ENCODE measurements at places on chromosomes 1 and 21.

GRCh38 chr1:67560580-67561255 is 124.3 kb upstream of the GADD45A start:
- DNase-seq = no peak

GRCh38 chr1:230824919-230825721 is 43.2 kb downstream of the C1orf198 start:
- no peak for DNase-seq

DNA sequence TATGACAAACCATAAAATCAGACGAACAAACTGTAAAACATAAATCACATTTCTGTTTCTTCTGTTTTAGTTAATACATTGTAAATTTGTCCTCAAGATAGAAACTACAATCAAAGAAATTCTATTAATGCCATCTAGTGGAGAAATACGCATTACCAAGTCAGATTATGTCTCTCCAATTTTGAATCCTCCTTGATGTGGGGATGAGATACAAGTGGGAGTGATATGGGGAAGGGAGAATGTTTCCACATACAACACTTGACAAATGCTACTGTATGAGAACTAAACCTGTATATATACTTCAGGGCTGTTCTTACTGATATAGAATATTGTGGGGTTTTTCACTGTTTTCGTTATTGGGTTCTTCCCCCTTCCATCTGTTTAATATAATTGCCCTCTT is 2.6 kb downstream of the HFM1 start:
- no peak for DNase-seq

DNA sequence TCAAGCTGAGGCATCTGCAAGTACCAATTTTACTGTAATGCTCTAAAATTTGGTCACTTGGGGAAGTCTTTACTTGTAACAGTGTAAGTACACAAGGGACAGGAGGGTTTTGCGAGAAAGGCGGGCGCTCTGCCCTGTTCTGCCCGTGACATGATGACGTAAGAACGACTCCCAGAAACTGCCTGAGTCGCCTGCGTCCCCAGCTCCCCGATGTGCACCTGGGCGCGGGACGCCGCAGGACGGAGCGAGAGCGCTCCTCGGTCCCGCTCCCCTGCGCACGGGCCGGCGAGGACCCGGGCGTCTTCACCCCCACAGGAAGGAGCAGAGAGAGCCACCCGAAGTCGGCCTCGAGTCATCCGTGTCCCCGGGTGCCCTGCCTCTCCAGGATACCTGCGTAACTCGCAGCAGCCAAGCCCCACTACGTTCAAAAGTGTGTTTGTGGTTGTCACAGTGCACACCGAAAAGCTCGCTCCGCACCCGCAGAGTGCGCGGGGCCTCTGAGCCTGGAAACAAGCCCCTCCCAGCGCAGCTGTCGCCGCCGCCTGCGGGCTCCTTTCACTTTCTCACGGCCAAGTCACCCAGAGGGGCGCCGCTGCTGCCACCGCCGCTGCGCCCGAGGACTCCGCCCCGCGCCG is 3.3 kb upstream of the ZBTB18 start:
- DNase-seq = no peak

All from activated effector memory CD4-positive, alpha-beta T cell treated with anti-CD3 and anti-CD28 coated beads, Interleukin-2, amount 50 U/mL, for 16 hours (primary cell).